Thyroid gland (tissue), 4 donors: ENCODE measurements at places on chromosomes 12 and 14. TPM values are rescaled to one million over a fixed set of nuclear protein-coding genes. Genes with fewer than 3 reads are reported as not detected.
A peak's percentile ranks its signal among the peaks of the same experiment; 100 is the strongest.

The RNASE1 gene
- total RNA-seq, result 184 TPM

GRCh38 chr14:62632771-62633170 lies 412.5 kb downstream of the KCNH5 start:
- H3K36me3 ChIP-seq, result no peaks in the 10 kb centered on the region
- H3K4me3 ChIP-seq, result no peak overlapping the region
- DNase-seq, result no peak
- no peaks in the 10 kb centered on the region for H3K4me1 ChIP-seq
- H3K27ac ChIP-seq, result no peak overlapping the region

DNA sequence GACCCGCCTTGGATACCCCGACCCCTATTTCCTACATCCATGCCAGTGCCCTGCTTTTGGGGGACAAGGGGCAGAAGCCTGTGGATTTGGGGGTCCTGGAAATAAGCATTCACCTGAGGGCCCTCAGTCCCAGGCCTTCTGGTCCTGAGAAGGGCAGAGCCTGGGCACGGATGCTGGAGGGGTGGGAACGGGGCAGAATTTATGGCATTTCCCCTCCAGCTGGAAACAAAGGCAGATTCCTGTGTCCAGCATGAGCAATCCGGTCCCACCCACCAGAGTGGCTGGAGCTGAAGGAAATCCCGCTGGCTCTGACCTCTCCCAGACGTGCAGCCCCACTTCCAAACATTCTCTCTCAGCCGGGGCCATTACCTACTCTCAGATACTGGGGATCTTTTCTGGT lies 9.3 kb downstream of the ANKRD33 start:
- H3K27me3 ChIP-seq, result no peaks in the 10 kb centered on the region
- H3K27ac ChIP-seq, result peak overlapping the region; percentile 53
- no peak for DNase-seq
- no peaks in the 10 kb centered on the region for H3K36me3 ChIP-seq
- no peaks in the 10 kb centered on the region for H3K4me1 ChIP-seq
- H3K4me3 ChIP-seq, result no peak overlapping the region

DNA sequence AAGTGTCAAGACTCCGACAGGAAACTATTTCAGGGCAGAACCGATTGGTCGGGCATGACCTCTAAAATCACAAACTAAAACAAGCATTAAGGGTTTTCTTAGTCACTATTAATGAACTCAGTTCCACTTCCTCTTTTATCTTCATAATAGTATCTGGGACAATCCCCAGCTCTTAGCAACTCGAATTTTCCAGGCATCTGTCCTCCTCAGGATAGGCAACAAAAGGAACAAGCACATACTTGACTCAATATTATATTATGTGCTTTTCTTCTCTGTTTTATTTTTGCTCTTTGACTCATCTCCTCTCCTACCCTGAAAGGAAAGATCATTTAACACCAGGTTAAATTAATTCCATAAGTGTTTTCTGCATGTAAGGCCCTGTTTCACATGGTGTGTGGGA lies 638.3 kb upstream of the TBX3 start:
- H3K4me1 ChIP-seq, result no peaks in the 10 kb centered on the region
- no peaks in the 10 kb centered on the region for H3K36me3 ChIP-seq
- no peak for DNase-seq
- no peaks in the 10 kb centered on the region for H3K27me3 ChIP-seq

The ACVR1B gene
- total RNA-seq, result 19.2 TPM

GRCh38 chr12:12839873-12840579 lies 26.9 kb downstream of the DDX47 start:
- H3K4me3 ChIP-seq, result no peak overlapping the region
- no peaks in the 10 kb centered on the region for H3K36me3 ChIP-seq
- H3K27ac ChIP-seq, result no peak overlapping the region
- peak; percentile 48 for DNase-seq

The NFATC4 gene
- 39.0 TPM for total RNA-seq

DNA sequence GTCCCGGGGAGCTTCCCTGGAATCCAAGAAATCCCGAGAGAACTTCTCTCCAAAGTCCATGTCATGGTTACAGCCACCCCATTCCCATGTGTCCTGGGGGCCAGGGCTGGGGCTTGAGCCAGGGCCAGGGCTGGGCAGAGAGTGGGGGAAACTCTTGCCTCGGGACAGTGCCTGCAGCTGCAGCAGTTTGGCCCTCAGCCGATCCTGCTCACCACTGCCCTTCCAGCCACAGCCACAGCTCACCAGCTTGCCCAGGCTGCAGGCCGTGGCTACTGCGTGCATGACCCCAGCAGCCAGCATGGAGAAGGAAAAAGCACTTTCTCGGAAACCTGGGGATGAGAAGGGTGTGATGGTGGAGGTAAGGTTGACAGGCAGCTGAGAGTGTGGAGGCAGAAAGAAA lies 3.5 kb downstream of the WNT10B start:
- no peak for DNase-seq
- no peak overlapping the region for H3K4me3 ChIP-seq
- no peaks in the 10 kb centered on the region for H3K36me3 ChIP-seq
- H3K4me1 ChIP-seq, result peaks cover 21% of the 10 kb centered on the region
- H3K27me3 ChIP-seq, result peaks cover 25% of the 10 kb centered on the region
- H3K27ac ChIP-seq, result no peak overlapping the region

DNA sequence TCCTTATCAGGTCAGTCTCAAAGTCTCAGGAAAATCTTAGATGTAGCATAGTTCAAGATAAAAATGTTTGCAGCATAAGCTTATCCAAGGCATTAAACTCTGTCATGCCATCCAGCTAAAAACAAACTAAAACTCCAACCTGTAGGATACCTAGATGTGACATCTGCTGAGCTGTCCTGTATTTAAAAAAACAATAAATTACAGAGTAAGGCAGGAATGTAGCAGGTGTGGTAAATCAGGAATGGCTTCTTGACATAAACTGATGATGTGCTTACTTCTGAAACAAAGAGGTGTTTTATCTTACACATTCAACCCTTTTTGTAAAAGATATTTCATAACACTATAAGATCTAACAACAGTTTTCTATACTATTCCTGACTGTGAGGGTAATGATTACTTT lies 30.6 kb upstream of the DLGAP5 start:
- H3K27ac ChIP-seq, result no peak overlapping the region
- H3K27me3 ChIP-seq, result no peaks in the 10 kb centered on the region
- no peak for DNase-seq
- no peak overlapping the region for H3K4me3 ChIP-seq
- no peaks in the 10 kb centered on the region for H3K36me3 ChIP-seq

The KLRB1 gene
- total RNA-seq, result 0.93 TPM

GRCh38 chr12:559906-560455 lies 100.2 kb downstream of the B4GALNT3 start:
- H3K36me3 ChIP-seq, result no peaks in the 10 kb centered on the region
- H3K4me3 ChIP-seq, result no peak overlapping the region
- H3K4me1 ChIP-seq, result no peaks in the 10 kb centered on the region
- H3K27ac ChIP-seq, result no peak overlapping the region
- H3K27me3 ChIP-seq, result no peaks in the 10 kb centered on the region

The OR4K2 gene
- total RNA-seq, result not detected

GRCh38 chr12:130818635-130819576 lies 20.1 kb downstream of the STX2 start:
- H3K4me3 ChIP-seq, result peak overlapping the region; percentile 29
- peak; percentile 76 for DNase-seq
- no peaks in the 10 kb centered on the region for H3K36me3 ChIP-seq
- no peaks in the 10 kb centered on the region for H3K27me3 ChIP-seq
- H3K27ac ChIP-seq, result no peak overlapping the region
- H3K4me1 ChIP-seq, result peaks cover 11% of the 10 kb centered on the region

The CD4 gene
- 4.3 TPM for total RNA-seq

DNA sequence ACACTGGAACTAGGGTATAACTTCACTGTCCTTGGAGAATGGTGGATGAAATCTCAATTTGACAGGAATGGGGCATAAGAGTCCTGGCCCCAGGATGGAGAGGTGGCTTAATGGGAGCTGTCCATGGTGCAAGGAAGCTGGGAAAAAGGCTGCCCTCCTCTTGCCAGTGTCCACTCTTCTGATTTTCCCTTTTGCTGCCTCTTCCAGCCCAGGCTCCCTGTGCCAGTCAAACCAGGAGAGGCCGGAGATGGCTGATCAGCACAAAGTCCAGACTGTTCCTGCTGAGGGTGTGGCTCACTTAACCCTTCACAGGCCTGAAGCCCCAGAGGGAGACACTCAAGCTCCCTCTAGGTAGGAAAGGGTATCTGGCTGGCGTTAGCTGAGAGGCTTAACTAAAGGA lies at the start of gene MYO1A:
MYO1A (minus strand) TSS at position 240 of the 400 bp plus-strand sequence. CDS start 1,806 bp downstream, outside the sequence.
- H3K27ac ChIP-seq, result no peak within 1 kb of the TSS
- no peaks in the 10 kb centered on the region for H3K27me3 ChIP-seq
- H3K4me3 ChIP-seq, result no peak within 1 kb of the TSS
- no peaks in the 10 kb centered on the region for H3K4me1 ChIP-seq
- no peaks in the 10 kb centered on the region for H3K36me3 ChIP-seq

GRCh38 chr12:23543767-23544166 lies 405.7 kb downstream of the SOX5 start:
- H3K36me3 ChIP-seq, result no peaks in the 10 kb centered on the region
- H3K4me1 ChIP-seq, result no peaks in the 10 kb centered on the region
- H3K4me3 ChIP-seq, result no peak overlapping the region
- H3K27me3 ChIP-seq, result no peaks in the 10 kb centered on the region
- H3K27ac ChIP-seq, result no peak overlapping the region
